ENCODE measurements at places on chromosomes 5 and 9.

DNA sequence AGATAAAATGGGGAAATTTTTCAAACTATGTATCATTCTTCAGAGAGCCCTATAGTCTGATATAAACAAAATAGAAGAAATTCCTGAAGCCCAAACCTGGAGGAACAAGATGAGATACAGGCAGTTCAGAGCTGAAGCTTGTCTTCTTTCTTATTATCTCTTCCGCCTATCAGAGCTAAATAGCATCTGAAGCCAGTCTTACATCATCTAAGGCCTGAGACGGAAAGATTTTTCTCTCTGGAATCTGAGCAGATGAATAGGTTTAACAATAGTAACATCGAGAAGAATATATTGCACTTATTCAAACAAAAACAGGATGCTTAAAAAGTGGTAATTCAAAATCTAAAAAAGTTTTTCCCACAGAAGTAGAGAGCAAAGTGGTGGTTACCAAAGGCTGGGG lies 59.8 kb downstream of the LPAR1 start:
- DNase-seq = no peak

GRCh38 chr5:172584638-172585037 lies 56.4 kb upstream of the NEURL1B start:
- DNase-seq = no peak

GRCh38 chr9:112396416-112396815 lies 16.5 kb downstream of the HSDL2 start:
- DNase-seq = no peak

GRCh38 chr9:113590991-113591898 lies 127.7 kb downstream of the RGS3 start:
- DNase-seq = no peak

- no peak for DNase-seq
Measured at GRCh38 chr5:170355601-170356098, 33.5 kb downstream of the KCNMB1 start.

DNA sequence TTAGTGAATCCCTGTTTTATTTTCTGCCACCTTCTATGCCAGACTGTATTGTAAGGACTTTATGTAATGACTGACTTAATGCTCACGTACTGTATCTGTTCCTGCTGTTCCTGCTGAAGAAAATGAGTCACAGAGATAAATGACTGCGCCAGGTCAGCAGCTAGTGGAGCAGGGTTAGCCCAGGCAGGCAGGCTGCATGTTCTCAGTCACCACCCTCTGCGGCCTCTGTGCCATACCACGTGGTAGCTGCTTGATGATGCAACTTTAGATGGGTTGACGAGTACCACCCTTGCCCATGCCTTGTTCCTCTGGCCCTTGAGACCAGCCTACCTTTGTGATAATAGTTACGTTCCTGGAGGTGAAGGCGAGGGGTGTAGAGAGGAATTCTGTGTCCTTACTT lies 161.9 kb downstream of the TRIO start:
- peak; percentile 50 for DNase-seq

DNA sequence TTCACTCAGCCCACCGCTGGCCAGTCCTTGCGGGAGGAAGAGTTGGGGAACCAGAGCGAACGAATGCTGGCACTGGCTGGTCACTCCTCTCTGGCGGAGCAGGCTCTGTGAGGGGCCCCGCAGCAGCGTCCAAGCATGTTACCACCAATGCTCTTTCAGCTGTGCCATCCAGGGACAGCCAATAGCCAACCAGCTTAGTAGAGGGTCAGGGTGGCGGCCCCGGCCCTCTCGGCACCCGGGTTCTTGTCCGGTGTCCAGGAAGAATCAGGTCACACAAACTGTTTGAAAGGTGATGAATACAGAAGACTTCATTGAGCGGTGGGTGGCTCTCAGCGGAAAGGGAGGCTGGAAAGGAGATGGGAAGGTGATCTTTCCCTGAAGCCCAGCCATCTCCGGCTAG lies 135.3 kb downstream of the EGFLAM start:
- DNase-seq = no peak

DNA sequence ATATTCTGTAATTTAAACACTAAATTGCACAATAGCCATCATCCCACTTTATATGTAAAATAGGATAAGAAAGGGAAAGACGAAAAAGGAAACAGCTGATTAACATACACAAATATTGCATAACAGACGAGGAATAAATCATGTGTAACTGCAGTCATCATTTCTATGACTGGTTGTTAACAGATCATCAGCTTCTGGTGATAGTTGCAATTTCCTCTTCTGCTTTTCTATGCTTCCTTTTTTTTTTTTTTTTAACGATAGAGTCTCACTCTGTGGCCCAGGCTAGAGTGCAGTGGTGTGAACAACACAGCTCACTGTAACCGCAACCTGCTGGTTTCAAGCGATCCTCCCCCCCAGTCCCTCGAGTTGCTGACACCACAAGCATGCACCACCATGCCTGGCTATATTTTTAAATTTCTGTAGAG lies 22.5 kb upstream of the JAKMIP2 start:
- no peak for DNase-seq

DNA sequence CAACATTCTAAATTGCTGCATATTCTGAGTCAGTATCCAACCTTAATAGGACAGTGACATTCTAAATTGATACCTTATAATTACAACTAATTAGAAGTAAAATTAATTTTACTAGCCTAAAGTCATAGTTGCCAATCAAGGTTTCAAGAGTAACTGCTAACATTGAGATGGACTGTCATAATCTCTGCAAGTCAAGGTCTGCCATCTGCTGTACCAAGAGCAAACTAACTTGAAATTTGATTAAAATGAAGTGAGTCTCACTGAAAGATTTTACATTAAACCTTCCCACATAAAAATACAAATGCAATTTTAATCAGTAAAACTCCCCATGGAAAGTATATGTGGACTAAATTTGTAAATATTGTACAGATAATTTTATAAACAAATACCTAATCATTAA lies 235.3 kb downstream of the PRDM9 start:
- no peak for DNase-seq

GRCh38 chr9:114011313-114011712 lies 66.8 kb downstream of the AMBP start:
- no peak for DNase-seq

DNA sequence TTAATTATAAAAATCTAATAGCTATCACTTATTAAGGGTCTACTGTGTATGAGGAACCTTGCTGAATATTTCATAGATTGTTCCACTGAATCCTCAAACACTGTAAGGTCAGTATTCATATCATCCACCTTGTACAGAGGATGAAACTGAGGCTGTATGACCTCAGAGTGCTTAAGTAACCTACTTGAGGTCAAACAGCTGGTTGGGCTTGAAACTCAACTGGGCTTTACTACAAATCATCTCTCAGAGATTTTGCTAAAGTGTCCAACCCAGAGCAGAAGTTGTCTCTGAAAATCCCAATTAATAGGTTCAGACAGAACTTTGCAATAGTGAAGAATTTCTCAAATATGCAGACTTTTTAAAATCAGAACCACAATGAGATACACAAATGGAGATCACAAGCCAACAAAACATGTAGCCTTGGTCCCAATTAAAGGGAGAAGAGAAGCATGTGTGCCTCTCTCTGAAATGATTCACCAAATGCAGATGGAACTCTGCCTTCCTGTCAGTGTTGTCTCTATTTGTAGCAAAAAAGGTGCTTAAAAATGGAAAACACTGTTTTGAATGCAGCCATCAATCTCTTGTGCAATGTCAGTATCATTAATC lies 131.4 kb downstream of the FAM114A2 start:
- DNase-seq = no peak

DNA sequence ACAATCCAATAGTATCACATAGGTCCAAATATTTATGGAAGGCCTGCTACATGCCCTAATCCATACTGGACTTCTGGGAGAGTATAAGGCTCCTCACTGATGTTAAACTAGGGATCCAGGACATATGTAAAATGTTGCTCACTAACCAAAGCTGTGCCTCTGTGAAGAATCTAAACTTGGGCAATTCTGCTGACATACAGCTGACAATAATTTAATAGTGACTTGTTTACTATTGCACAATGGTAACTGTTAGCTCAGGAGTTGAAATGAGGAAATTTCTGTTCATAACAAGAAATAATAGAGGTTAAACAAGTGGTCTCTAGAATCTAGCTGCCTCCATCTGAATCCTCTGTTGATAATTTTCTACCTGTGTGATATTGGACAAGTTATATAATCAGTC lies 14.9 kb upstream of the CTXN3 start:
- no peak for DNase-seq

DNA sequence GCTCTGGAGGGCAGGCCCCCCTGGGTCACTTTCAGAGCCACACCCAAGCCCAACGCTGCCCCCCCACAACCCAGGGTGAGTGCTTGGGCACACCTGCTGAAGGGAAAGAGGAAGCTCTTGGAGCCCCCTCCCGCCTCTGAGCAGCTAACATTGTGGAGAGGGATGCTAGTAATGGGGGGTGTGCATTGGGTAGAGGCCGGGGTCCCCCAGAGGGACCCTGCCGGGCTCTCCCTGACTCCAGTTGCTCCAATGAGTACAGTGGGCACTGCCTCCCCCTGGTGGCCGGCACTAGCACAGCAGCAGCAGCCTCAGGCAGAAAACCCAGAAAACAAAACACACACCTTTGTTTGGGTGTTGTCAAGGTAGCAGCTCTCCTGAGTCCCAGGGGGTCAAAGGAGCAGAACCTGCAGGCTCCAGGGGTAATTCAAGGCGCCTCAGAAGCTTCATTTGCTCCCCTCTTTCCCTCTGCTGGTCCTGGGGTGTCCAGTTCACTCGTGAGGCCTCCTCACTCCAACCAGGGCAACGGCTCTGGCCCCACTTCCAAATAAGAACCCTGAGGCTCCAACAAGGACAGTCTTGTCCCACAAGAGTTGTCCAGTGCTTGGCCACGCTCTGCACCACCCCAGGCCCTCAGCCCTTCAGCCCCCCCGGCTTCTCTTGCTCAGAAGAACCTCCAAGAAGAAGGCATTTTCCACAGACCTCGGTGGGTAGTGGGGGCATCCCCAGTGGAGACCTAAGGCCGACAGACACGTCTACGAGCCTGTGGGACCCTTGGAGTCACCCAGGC lies 16.1 kb downstream of the GBGT1 start:
- DNase-seq = no peak

DNA sequence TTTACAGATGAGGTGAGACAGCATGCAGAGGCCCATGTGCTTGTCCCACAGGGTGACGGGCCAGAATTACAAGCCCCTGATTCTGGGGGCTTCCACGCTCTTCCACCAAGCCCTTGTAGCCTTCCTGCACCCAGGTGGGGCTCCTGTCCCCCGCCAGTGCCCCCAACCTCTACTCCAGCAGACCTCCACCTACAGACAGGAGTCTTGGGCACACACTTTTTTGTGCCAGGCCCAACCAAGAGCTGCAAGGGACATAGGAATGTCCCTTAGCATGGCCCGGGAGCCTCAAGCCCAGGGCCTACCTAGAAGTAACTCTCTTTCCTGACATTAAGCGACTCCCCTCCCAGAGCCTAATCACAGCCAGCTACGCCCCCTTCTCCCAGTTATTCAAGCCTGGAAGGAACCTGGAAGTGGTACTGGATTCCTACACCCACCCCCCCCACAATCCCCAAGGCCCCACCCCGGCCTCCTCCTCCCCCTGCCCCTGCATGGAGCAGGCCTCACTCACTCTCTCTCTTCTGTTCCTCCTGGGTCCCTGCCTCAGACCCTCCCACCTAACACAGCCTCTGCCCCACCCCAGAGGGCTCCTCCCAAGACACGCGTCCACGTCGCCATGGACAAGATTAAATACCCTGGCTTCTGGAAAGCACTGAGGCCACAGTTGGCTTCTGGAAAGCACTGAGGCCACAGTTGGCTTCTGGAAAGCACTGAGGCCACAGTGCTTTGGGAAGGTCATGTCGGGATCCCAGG lies 30.5 kb downstream of the ADAMTS2 start:
- DNase-seq = no peak

DNA sequence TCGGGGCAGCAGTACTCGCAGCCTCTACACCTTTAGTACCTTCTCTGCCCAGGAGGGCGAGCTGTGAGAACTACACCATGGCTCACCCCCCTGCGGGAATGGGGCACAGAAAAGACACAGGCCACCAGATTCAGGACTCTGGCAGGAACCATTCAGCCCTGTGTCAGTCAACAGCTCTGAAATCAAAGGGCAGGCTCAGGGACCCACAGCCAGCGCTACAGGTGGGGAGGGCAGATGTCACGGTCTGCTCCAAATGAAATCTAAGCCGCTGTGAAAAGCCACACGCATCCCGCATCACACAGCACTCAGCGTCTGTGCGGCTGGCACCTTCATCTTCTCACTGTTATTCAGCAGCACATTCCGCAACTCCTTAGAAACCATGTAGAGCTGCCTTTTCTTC lies 27.9 kb downstream of the NSUN2 start:
- DNase-seq = no peak

DNA sequence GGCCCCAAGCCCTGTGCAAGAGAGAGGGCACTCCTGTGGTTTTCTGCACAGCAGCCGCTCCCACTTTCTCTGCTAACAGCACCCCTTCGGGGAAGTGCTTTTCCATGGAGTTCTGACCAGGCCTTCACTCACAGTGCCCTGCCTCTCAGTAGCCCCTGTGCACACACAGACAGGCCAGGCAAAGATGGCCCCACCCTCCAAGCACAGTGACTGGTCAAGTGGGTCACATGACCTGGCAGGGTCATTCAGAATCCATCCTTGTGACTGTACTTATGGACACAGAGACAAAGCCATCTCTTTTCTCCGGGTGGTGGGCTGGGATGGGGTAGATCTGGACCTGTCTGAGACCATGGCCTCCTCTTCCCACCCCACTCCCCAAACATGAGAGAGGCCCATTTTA lies 82.5 kb downstream of the PSD2 start:
- no peak for DNase-seq

DNA sequence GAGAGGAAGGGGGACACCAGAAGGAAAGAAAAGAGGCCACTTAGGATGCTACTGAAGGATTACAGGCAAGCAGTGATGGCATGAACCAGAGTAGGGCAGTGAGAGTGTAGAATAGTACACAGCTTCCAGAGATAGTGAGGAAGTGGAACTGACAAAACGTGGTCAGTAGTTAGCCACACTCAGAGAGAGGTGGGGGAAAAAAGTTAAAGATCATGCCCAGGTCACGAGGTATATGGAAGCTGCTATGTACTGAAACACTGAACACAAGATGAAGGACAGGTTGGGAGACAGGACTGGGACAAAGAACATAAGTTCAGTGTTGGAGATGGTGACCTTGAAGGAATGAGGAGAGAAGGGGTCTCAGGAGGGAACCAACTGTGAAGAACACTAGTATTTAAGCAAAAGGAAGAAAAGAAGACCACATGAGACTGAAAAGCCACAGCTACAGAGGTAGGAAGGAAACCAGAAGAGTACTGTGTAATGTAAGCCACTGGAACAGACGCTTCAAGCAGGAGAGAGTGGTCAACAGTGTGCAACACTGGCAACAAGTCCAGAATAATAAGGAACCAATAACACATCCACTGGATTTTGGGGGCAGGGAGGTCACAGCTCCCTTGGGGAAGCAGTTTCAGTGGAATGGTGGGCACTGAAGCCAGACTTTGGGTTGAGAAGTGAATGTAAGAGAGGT lies 45.5 kb downstream of the ELL2 start:
- no peak for DNase-seq

DNA sequence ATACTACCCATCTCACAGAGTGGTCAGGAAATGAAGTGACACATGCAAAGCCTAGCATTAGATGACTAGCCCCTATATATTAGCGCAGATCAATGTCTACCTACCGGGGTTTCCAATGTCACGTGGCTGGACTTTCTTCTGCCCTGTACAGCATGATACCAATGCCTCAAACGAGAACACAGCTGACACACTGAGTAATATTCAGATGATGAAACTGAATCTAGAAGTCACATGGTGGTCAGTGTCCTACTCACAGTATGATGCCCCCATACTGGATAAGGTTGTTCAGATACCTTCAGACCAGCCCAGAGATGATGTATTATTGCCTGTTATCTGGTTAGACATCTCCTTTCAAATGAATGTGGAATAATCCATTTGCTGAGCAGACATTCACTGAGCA lies 71.1 kb upstream of the FRRS1L start:
- DNase-seq = no peak
